Activated T-cell treated with anti-CD3 and anti-CD28 coated beads, Interleukin-2, amount 50 U/mL, for 1 hour (primary cell): ENCODE measurements at places on chromosomes 7 and 10.
A peak's percentile ranks its signal among the peaks of the same experiment; 100 is the strongest.

DNA sequence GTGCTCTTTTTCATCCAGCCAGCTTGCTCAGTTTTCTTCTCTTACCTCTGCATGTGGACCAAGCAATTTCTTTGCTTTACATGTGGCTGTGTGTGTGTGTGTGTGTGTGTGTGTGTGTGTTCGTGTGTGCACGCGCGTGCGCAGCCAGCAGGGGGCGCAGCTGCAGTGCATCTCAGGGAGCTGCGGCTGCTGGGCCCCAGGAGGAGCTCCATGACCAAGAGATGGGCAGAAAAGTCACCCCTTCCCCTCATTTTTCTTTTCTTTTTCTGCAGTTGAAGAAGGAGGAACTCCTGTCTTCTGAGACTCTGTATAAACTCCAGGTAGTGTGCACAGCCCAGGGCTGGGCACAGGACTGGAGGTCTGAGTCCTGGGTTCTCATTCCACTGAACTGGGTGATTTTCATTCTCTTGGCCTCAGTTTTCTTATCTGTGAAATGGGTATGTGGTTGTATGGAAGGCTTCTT, 41.8 kb downstream of the BLNK start:
- DNase-seq: peak; percentile 70

DNA sequence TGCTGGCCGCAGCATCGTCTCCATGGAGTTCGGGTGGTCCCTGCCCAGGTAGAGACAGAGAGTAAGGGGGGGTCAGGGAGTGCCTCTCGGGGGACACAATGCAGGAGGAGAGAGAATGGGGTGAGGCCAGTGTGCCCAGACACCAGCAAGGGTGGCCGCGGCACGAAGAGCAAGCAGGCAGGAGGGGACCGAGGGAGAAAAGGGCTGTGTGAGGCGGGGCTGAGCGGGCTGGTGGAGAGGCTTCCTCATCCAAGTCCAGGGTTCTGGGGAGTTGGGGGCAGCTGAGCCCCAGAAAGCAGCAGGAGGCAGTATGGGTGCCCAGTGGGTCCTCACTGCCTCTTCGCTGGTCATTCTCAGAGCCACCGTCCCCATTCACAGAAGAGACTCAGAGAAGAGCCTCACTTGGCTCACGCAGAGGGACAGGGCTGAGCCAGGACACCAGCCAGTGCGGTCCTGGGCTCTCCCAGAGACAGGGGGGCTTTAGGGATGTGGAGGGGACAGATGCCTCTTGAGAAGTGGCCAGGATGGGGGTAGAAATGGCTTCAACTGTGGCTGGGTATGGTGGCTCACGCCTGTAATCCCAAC, 78.9 kb downstream of the MICALL2 start:
- no peak for DNase-seq

DNA sequence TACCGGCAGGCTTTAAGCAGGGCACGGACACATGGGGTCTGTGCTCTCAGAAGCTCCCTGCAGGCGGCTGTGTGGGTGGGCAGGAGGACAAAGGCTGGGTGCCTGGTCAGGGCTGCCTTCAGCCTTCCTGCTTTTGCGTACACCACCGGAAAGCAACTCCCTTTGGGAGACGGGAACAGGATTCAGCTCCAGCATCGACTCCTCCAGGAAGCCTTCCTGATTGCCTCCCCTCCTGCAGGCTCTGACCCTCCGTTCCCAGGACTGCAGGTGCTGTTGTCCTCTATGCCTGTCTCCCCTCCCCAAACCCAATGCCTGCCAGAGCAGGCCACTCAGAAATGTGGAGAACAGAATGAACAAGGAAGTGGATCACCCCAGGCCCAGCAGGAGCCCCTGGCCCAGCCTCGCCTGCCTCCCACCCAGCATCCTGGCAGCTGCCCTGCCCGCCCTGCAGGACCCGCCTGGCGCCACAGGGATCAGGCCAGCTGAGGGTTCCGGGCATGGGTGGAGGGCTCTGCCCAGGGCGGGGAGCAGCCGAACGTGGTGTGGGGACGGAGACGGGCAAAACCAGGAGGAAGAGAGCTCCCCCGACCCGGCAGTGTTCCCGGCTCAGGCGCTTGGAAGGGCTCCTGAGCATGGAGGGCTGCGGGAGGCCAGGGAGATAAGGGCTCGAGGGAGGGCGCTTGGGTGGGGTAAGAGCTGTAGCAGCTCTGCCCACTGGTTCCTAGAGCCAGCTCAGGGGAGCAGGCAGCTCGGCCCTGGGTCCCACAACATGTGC, 6.2 kb upstream of the ELN start:
- no peak for DNase-seq

- DNase-seq: no peak
Measured at GRCh38 chr7:71518880-71519279, 386.9 kb downstream of the GALNT17 start.

- DNase-seq: no peak
Measured at GRCh38 chr7:2913760-2914387, 69.8 kb upstream of the GNA12 start.

GRCh38 chr10:38156416-38157269, 62.5 kb downstream of the ZNF37A start:
- no peak for DNase-seq

DNA sequence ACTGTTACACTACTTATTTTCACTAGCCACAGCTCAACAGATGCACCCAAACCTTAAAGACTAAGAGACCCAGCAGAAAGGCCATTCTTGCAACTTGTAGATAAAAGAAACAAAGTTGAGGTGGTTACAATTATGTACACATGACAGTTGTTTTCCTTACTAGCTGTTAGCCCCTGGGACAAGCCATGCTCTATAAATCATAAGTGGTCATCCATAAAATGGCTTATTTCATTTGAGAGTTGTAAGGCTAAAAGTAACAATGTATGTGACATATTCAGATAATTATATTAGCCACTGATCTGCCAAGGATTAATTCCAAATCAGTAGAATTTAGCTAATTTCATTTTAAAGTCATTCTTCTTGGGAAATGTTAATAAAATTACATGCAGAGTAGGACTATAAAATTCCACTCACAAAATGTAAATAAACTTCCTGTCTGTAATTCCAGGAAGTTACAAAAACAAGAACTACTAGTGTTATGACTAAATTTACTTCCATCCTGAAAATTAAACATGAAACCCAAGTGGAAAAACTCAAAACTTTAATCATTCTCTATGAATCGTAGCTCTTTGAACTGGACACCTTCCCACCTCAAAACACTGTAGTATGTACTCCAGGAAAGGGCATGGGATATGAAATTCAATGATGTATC, 13.3 kb downstream of the SLC37A3 start:
- no peak for DNase-seq

DNA sequence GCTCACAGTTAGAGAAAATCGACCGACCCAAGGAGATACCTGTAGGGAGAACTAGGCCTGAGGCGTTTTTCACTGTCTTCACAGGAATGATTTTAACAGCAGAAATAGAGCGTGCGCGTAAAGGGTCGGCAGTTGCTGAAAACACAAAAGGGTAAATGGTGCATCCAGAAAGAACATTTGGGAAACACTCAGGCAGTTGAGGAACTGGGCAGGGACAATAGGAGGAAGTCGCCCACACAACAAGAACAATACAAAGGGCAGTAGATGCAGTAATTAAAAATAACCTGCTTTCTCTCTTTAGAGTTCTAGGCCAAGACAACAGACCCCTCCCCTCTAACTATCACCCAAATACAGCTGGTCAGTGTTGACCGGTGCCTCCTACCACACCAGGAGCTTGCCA, 126.6 kb downstream of the SORBS1 start:
- no peak for DNase-seq
